ENCODE measurements at places on chromosomes 6 and 20.

- DNase-seq: no peak
Observed at GRCh38 chr20:53918020-53918311, 152.4 kb downstream of the BCAS1 start.

GRCh38 chr6:80182308-80182707 is 75.8 kb downstream of the BCKDHB start:
- DNase-seq: no peak

GRCh38 chr6:57173056-57173885 is 1.1 kb downstream of the BAG2 start:
- no peak for DNase-seq

- no peak for DNase-seq
Observed at GRCh38 chr20:1002682-1003561, 811 bp upstream of the RSPO4 start.

GRCh38 chr6:1984346-1984994 is 260.9 kb downstream of the GMDS start:
- no peak for DNase-seq

DNA sequence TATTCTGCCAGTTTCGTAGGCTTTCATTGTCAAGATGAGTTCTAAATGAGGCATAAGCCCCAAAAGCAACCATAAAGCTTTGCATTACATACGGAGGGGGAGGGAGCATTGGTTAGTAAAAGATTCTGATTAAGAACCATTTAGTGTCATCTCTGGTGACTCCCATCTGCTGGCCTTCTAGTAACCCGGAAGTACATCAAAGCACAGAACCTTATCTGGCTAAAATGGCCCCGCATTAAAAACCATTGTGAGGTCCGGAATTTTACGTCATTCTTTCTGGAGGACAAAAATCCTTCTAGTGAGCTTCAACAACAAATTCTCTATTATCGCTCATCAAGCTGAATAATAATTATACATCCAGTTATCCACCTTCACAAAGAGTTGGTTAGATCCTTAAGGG is 37.8 kb downstream of the METTL24 start:
- no peak for DNase-seq

- no peak for DNase-seq
Observed at GRCh38 chr6:4402477-4402976, 267.2 kb upstream of the ECI2 start.

DNA sequence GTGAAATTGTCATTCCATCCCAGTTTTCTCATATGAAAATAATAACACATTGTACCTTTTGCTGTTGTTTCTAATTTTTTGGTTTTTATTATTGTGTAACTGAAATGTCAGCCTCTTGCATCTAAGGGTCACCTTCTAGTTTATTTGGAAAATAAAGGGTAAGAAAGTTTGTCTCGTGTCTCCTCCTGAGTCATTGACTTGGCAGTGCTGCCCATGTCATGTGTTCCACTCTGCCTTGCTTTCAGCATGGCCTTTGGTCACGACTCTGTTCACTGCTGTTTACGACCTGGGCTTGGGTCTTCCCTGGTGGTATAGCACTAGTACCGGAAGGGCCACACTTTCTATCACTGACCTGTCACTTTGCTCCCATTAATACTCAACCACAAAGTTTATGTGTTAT is 171.4 kb upstream of the RSPO3 start:
- no peak for DNase-seq

GRCh38 chr6:36860126-36860525 is 14.5 kb downstream of the PPIL1 start:
- no peak for DNase-seq

DNA sequence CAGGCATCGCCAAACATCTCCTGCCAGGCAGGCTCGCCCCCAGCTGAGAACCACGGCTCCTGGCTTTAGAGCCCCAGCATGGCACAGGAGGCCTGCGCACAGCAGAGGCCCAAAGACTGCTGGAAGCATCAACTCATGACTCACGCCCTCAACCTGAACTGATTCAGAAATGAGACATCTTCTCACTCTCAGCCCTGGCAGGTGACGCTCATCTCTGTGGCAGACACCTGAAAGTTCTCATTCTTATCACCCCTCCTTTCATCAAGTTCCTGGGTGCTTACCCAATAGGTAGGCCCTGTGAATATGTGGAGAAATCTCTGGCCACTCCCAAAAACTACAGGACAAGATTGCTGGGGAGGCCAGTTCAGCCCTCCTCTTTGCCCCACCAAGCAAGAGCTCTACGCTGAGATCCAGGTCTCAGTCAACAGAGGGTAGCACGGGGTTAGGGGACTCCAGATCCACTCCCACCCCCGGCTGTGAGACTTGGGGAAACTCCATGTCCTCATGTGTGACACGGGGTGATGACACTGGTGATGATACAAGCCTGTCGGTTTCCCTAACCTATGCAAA is 11.3 kb downstream of the NFATC2 start:
- DNase-seq: peak; percentile 73

DNA sequence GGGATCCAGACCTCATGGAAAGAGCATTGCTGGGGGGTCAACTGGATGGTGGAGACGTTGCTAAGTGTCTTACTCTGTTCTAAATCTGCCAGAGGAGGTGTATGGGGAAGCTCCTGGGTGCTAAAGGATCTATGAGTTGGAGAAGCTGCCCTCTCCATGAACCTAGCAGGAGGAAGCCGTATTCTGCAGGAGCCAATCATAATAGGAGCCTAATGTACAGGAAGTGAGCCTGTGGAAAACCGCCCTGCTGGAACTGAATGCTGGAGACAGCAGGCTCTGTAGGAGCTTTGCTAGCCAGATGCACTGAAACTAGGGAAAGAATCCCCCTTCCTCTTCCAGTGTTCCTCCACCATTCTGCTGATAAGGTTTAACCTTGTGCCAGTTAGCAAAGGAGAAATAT is 10.9 kb downstream of the CASP8AP2 start:
- no peak for DNase-seq

- DNase-seq: no peak
Observed at GRCh38 chr6:156421933-156422332, 355.2 kb upstream of the ARID1B start.

DNA sequence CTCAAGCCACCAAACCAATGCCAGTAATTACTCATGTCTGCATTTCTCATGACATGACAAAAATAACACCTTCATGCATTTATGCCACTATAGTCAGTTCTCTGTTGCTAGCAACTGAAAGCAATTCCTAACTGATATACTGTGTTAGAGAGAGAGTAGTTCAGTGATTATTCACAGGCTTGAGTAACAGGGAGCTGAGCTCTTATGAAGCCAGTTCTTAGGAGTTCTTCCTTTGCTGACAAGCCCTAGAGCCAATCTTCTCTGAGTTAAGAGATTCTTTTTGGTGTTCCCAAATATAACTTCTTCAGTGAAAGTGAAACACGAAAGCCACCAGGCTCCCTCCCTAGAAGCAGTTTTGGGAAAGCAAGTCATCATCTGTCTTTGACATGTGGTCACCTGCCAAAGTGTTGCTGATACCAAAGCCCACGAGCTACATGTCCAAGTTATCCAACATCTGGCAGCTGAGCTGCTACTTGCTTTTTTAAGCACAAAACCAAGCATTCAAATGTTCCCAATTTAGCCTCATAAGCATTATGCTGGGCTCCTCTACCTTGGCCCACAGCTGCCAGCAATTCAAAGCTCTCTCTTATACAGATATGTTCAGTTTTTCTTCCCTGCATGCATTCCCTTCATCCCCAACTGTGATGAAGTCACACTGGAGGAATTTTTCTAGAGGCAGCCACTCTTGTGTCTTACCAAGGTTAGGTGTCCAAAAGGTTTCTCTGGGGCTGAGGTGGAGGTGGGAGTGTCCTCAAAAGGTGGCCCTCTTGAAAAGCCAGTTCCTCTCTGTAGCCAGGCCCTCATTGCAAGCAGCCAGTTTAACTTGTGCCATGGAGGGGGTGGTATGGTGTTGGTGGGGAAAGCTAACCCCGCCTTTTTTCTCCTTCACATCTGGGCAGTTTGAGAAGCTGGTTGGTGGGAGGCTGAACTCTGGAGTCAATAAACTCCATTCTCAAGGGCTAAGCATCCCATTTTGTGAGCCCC is 92.7 kb upstream of the ARMC2 start:
- no peak for DNase-seq

DNA sequence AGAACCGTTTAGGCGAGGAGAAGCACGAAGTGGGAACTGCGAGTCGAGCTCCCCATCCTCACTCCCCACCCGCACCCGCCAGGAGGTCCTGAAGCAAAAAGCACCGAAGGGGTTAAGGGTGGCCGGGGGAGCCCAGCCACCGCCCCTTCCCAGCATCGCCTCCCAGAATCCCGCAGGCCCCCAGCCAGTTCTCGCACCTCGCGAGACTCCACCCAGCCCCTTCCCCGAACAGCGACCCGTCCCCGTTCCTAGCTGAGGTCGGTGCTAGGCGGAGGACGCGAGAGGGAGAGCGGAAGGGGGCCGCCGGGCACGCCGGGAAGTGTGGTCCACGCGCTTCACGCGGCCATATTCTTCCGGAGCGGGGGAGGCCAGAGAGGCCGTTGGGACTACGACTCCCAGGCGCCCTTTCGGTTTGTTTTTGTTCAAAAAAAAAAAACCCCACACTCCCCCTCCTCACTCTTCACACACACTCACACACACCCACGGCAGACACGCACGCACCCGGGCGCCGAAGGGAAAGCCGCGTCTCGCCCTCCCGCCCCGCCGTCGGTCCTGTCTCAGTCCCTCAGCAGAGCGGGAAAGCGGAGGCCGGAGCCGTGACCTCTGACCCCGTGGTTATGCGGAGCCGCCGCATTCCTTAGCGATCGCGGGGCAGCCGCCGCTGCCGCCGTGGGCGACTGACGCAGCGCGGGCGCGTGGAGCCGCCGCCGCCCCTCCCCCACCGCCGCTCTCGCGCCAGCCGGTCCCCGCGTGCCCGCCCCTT is at the start of gene ASXL1:
ASXL1 (plus strand) TSS at position 463 of the 763 bp plus-strand sequence. CDS start 445 bp downstream, outside the sequence.
- DNase-seq: peak; percentile 94

DNA sequence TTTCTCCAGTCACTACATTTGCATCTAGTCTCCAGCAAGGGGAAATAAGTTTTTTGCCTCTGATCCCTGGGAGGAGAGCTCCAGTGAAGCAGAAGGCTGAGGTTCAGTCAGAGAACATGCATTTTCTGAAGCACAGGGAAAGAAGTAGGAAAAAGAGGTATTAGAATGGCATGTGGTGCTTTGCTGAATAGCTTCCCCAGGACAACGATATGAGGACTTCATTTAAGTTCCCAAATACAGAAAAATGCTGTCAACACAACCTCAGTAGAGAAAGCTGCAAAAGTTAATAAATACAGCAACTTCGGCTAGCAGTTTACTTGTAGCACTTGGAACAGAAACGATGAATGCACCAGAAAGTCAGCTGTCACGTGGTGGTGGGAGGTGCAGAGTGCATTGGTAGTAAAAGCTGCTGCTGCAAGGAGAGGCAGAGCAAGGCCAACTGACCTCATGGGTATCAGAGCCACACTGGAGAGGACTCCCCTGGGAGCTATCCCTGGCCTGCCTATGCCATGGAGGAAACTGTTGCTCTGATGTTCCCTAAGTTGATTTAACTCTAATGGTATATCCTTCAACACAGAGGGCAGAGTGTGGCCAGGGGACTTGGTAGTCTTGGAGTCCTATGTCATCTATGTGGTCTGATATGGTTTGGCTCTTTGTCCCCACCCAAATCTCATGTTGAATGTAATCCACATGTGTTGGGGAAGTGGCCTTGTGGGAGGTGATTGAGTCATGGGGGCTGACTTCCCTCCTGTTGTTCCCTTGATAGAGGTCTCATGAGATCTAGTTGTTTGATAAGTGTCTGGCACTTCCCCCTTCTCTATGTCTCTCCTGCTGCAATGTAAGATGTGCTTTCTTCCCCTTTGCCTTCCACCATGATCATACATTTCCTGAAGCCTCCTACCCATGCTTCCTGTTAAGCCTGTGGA is 85.9 kb downstream of the ADTRP start:
- DNase-seq: no peak

GRCh38 chr6:122696079-122696478 is 83.4 kb upstream of the FABP7 start:
- no peak for DNase-seq

DNA sequence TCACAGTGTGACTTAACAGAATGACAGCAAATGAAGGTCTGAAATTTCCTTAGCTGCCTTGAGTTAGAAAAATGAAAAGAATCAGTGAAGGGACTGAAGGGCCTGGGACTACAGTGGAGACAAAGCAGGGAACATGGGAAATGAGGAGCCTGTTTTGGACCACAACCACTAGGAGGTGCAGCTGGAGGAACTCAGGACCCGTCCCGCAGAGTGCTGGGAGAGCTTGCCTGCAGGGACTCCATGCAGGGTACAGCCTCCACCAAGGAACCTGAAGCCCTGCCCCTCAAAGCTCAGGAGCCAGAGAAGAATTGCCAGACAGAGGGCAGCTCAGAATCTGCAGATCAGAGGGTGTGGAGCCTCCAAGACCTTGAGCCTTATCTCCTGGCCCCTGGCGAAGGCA is 50.7 kb downstream of the LRFN2 start:
- no peak for DNase-seq

GRCh38 chr6:77620278-77620882 is 32.5 kb upstream of the MEI4 start:
- no peak for DNase-seq

DNA sequence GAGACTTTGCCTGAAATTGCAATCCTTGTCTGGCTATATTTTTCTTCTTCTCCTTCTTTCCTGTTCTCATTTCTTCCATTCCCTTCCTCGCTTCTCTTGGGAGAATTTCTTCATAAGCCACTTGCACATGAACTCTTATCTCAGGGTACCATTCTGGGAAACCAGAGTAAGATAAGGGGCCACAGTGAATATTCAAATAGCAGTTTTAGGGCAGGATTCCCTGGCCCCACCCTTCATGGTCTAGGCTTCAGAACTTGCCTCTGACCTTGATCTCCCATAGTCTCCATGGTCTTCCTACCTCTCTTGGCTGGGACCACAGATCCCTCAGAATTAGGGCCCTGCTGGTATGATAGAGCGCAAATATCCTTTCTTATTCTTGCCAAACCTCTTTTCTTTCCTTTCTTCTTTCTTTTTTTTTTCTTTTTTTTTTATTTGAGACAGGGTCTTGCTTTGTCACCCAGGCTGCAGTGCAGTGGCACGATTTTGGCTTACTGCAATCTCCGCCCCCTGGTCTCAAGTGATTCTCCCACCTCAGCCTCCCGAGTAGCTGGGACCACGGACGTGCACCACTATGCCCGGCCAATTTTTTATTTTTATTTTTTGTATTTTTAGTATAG is 123.0 kb upstream of the CITED2 start:
- no peak for DNase-seq

DNA sequence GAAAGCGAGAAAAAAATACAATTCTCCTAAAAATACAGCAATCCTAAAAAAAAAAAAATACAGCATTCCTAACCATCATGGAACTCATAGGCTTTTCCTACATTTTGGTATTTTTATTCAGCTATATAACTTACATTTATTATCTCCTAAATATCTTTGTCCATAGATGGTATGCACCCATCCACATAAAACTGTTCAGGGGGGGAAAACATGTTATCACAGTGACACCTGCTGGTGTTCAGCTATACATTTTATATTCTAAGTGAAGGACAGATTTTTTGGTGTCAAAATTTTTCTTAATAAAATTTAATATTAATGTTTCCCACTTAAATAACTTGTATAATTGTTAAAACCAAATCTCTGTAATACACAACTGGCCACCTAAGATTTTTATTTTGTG is 58.0 kb downstream of the BLOC1S5 start:
- no peak for DNase-seq

All from stimulated activated CD4-positive, alpha-beta T cell treated with anti-CD3 and anti-CD28 coated beads, Interleukin-12 subunit alpha, Interleukin-12 subunit beta, amount 100 ng/mL, for 48 hours (primary cell).